Stimulated activated CD4-positive, alpha-beta T cell treated with anti-CD3 and anti-CD28 coated beads, TNF-alpha, amount 100 ng/mL, for 1 hour (primary cell): ENCODE measurements at places on chromosomes 5 and 9.

GRCh38 chr9:124392871-124393460, 22.3 kb downstream of the PSMB7 start:
- DNase-seq: no peak

DNA sequence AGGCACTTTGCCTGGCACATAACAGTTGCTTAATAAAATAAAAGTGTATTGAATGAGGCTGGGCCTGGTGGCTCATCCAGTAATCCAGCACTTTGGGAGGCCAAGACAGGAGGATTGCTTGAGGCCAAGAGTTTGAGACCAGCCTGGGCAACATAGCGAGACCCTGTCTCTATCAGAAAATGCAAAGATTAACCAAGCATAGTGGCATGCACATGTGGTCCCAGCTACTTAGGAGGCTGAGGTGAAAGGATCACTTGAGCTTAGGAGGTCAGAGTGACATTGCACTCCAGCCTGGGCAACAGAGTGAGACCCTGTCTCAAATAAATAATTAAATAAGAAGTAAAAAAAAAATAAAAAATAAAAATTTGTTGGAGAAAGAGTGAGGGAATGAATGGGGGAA, 21.2 kb downstream of the TNFAIP8 start:
- no peak for DNase-seq

GRCh38 chr9:36995927-36996705, 38.0 kb downstream of the PAX5 start:
- DNase-seq: no peak

DNA sequence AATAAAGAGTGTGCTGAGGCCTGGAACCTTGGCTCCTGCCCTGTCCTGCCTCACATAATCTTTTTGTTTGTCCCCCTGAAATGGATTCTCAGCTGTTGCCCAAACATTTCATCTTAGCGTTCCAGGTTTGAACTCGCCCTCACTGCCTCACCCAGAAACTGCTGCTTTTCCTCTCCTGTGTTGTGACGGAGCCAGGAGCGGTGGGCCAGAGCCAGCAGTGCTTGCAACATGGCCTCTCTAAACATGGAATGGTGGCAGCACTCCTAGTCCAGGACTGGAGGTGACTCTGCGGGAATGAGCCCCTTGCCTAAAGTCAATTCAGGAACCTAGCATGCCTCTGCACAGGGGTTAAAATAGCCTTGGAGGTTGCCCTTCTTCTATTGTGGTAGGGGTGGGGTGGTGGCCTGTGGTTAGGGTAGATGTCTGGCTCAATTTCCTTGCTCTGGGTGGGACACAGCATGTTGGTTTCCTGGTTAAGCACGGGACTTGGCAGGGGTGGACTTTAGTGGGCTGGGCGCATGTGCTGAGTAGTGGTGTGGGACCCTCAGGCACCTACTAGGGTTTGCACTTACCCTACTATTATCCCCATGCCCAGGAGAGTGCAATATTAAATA, 101.6 kb downstream of the SLC25A46 start:
- no peak for DNase-seq

GRCh38 chr5:134410822-134411221, 859 bp downstream of the CDKN2AIPNL start:
- no peak for DNase-seq

DNA sequence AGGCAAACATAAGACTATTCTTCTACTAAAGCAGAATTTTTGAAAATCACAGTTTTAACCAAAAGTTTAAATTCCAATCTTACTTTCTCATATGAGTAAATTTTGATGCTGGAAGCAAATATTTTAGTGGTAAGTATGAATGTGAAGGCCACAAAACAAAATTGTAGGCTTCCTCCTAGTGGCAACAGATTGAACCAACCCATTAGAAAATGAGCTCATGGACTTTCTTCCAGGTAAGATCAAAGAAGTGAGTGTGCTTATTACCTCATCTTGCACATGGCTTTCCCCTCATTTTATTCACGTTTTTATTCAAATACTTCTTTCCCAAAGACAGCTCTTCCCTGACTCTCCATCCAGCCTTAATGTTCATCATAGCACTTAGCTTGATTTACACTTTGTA, 16.5 kb upstream of the RLN2 start:
- no peak for DNase-seq

DNA sequence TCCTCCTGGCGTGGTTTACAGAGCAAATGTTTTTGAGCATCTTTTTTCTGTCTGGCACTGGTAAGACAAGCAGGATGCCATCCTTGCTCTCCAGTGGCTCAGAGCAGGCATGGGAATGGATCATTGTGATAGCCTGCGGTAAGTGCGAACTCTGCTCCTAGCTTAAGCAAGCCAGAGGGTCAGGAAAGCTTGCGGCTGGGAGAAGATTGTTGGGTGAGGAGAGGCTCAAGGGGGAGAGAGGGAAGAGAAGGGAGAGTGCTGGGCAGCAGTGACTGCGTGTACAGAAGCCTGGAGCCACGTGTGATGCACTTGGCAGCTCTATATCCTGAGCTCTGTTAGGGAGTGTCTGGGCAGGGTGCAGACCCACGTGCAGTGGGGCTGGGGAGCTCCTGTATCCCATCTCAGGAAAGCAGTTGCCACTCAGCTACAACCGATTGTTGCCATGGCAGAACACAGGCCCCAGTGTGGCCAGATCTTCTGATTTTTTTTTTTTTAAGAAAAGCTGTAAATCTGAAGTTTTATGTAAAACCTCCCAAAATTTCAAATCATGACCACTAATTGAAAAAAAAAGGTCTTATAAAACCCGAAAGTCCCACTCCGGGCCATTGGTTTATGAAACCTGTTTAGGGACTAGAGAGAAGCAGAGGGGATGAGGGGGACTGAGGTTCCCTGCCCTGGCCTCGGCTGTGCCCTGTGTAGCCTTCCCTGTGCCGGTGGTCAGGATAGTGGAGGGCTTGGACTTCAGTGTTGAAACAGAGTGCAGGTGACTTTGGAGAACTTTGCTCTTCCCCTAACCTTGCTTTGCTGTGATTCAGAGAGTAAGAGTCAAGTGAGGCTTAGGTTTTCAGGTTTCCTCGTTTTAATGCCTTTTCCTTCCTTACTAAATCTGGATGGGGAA, 67.3 kb downstream of the ZNF618 start:
- DNase-seq: no peak

GRCh38 chr9:9631284-9631683, 981.5 kb downstream of the PTPRD start:
- DNase-seq: no peak

- DNase-seq: no peak
Measured at GRCh38 chr5:82011761-82012160, 39.9 kb downstream of the ATG10 start.

DNA sequence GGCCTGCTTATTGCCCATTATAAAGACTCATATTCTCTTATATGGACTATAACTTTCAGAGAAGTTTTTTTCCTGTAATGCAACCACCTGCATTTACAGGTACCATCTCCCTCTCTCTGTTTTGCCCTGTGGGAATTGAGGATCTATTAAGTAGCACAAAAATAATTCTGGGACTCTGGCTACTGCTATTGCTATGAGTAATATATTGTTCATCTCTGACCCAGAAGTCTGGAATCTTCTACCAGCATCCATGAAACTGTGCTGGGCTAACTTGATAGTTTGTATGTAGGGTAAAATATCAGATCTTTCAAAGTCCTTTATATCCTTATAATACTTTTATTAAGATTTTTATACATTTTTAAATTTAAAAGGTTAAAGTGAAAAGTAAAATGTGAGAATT, 607.2 kb downstream of the EFNA5 start:
- no peak for DNase-seq

- no peak for DNase-seq
Measured at GRCh38 chr9:83199832-83200231, 136.9 kb upstream of the RASEF start.

GRCh38 chr9:36623280-36623679, 50.6 kb downstream of the MELK start:
- no peak for DNase-seq

DNA sequence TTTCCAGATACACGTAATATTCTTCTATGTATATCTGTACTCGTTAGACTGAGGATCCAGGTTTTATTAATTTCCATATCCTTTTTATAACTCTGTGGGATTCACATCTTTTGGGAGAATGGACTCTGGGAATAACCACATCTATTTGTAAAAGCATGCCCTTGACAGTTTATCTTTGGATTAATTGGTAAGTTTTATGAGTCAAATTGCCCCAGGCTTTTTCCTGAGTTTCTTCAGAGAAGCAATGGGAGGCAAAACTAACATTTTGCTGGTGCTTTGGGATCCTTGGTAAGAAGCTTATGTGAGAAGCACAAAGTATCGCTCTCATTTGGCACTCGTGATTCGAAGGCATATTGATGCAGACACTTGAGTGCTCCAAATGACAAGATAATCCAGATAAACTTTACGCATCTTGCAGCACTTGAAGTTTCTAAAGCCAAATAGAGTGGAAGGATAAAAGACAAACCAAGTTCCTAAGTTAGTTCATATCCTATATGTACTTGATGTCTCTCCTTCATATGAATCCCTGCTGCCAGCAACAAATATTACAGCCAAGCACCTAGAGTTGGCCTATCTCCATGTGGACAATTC, 324.7 kb downstream of the TLE4 start:
- no peak for DNase-seq

GRCh38 chr5:59021837-59022514, 439.1 kb downstream of the RAB3C start:
- DNase-seq: no peak

DNA sequence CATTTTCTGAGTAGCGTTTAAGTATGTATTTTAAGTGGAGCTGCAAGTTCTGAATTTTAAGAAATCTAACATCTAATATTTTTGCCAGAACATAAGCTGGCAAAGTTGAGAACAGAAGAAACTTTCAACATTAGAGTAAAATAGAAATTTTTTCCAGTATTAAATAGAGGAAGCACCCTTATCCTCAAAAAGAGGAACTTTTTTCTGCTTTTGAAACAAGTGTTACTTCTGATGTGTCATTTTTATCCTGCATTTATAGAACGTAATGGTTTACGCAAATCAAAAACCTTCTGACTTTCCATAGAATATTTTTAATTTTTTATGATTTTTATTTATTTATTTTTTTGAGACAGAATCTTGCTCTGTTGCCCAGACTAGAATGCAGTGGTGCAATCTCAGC, 21.8 kb downstream of the ZBED3 start:
- DNase-seq: no peak

DNA sequence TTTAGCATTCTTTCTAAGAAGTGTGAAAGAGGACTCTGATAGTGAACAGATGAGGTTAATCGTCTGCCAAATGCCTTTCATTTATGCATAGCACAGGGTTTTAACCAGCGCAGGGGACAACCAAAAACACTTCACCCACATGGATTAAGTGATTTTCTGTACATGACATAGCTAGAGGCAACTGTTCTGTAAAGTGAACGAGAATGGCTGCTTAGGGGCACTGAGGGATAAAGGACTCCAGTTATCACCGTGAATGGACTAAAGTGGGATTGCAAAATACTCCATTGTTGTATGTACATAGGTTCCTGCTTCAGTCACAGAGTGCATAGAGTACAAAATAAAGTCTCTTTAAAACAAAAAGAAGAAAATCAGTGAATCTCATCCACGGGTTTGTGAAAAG, 456.8 kb downstream of the DMAC1 start:
- no peak for DNase-seq

GRCh38 chr9:76379494-76379893, 14.7 kb downstream of the RFK start:
- no peak for DNase-seq

GRCh38 chr9:18543406-18544192, 69.6 kb downstream of the ADAMTSL1 start:
- no peak for DNase-seq

- DNase-seq: no peak
Measured at GRCh38 chr9:100372648-100373047, 19.9 kb upstream of the TEX10 start.

GRCh38 chr5:96957254-96958049, 21.6 kb downstream of the LNPEP start:
- DNase-seq: no peak

DNA sequence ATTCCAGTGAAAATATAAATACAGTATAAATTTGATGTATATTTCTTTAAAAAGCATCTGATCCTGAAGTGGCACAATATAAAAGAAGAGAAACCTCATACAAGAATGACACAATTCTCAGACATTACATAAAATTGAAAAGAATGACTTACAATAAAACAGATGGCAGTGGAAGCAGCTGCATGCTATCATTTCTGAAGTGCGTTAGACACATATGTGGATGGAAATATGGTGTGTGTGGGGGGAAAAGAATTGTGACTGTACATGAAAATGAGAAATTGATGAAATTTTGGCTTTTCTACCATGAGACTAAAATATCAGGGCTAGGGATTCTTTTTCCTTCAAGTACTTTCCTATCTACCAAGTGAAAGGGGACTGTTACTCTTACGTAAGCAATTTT, 45.9 kb upstream of the CDH18 start:
- no peak for DNase-seq
